ENCODE measurements at places on chromosomes 16 and 17. TPM values are rescaled to one million over a fixed set of nuclear protein-coding genes. Genes with fewer than 3 reads are reported as not detected.

UTS2R gene
- total RNA-seq = not detected

PKMYT1 gene
- total RNA-seq = 0.58 TPM

GRCh38 chr16:84103678-84104077 lies 13.1 kb downstream of the MBTPS1 start:
- no peak for DNase-seq

GRCh38 chr16:74226338-74226954 lies 70.2 kb upstream of the PSMD7 start:
- DNase-seq = no peak

- no peak for DNase-seq
Observed at GRCh38 chr16:19238406-19238805, 47.1 kb upstream of the CLEC19A start.

- DNase-seq = no peak
Observed at GRCh38 chr16:1309888-1310831, 724 bp downstream of the UBE2I start.

- DNase-seq = no peak
Observed at GRCh38 chr17:39597372-39598046, 10.2 kb downstream of the NEUROD2 start.

Data from mesenteric fat pad (tissue), 1 donor.